ENCODE measurements at places on chromosomes 5 and 9. TPM values are rescaled to one million over a fixed set of nuclear protein-coding genes. Genes with fewer than 3 reads are reported as not detected.

DNA sequence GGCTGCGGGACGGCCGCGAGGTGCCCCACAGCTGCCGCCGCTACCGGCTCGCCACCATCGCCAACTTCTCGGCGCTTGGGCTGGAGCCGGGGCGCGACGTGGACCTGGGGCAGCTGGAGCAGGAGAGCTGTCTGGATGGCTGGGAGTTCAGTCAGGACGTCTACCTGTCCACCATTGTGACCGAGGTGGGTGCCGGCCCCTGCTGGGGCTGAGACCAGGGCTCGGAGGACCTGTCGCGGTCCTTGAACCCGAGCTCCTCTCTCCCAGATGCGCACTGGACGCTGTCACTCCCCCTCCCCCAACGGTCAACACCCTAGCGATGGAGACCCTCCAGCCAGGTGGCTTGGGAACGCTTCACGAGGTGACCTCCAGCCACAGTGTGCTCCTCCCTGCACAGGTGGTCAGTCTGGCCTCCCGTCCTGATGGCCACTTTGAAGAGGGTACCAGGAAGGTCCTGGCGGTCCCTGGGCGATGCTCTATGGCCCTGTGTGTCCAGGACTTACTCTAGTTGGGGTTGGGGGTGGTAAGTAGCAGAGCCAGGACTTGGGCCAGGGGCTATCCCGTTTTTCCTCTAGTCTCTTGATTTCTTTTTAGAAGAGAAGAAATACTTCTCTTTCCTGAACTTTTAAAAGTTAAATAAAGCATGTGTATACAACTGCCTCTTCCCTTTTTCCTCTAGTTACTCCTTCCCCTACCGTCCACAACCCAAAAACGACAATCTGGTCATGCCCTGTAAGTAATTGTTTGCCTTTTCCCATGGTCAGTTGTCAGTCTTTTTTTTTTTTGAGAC, 866 bp downstream of the SLC22A5 start:
- peak overlapping the region; percentile 80 for H3K4me3 ChIP-seq
- no peak for DNase-seq
- H3K36me3 ChIP-seq: peaks cover 4% of the 10 kb centered on the region

- peaks cover 35% of the 10 kb centered on the region for H3K4me1 ChIP-seq
- no peak for DNase-seq
- H3K36me3 ChIP-seq: no peaks in the 10 kb centered on the region
- H3K27ac ChIP-seq: peak overlapping the region; percentile 72
- no peak overlapping the region for H3K4me3 ChIP-seq
- peaks cover 6% of the 10 kb centered on the region for H3K27me3 ChIP-seq
Observed at GRCh38 chr9:136233411-136233810, 12.2 kb downstream of the QSOX2 start.

DNA sequence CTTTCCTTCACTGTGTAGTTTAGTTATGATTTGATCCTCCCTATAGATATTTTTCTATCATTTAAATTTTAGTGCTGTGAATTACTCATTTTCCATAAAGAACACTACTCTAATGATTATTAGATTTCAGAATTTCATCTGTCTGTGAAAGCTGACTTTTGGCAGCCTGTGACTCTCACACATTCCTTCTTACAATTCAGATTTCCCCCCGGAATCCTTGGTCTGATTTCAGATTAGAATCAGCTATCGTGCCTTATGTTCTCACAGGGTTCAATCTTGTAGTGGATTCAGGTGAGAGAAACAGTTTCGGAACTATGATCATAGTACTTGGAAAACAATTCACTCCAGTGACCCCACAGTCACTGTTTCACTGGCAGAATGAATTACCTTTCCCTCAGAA, 26.2 kb downstream of the ZNF474 start:
- no peak overlapping the region for H3K4me3 ChIP-seq
- H3K4me1 ChIP-seq: peaks cover 12% of the 10 kb centered on the region

- peaks cover 5% of the 10 kb centered on the region for H3K36me3 ChIP-seq
- H3K4me3 ChIP-seq: no peak overlapping the region
- DNase-seq: no peak
- no peaks in the 10 kb centered on the region for H3K27me3 ChIP-seq
Observed at GRCh38 chr9:77455312-77455927, 192.7 kb downstream of the GNA14 start.

DNA sequence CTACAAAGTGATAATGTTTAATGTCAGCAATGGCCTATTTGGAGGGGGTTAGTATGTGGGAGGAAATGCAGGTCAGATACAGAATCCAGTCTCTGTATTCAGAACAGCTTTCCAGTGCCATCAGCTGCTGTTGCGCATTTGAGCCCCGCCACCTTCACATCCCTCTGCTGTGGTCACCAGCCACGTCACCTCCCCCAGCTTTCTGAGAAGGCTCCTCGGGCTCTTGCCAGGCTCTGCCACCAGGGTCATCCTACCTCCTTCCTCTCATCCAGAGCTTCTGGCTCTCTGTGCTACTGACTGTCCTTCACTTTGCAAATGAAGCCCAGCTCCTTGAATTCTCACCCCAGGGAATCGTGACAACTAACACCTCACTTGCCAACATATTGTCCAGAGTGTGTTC, 138.8 kb downstream of the PIK3R1 start:
- peaks cover 6% of the 10 kb centered on the region for H3K36me3 ChIP-seq
- no peak for DNase-seq
- H3K4me1 ChIP-seq: peaks cover 32% of the 10 kb centered on the region
- H3K4me3 ChIP-seq: no peak overlapping the region
- peaks cover 2% of the 10 kb centered on the region for H3K27me3 ChIP-seq

DDX41 gene
- total RNA-seq: 125 TPM

SLC6A7 gene
- total RNA-seq: not detected

LCN6 gene
- total RNA-seq: not detected

All from glutamatergic neuron (in vitro differentiated cells).